ENCODE measurements at places on chromosomes 11 and 22. TPM values are rescaled to one million over a fixed set of nuclear protein-coding genes. Genes with fewer than 3 reads are reported as not detected.
A peak's percentile ranks its signal among the peaks of the same experiment; 100 is the strongest.

- DNase-seq: peak; percentile 36
Observed at GRCh38 chr11:47327025-47327424, 25.5 kb downstream of the MYBPC3 start.

UBQLNL gene
- total RNA-seq: 0.21 TPM

GRCh38 chr11:118522571-118523072 lies 4.7 kb upstream of the TTC36 start:
- no peak for DNase-seq

DNA sequence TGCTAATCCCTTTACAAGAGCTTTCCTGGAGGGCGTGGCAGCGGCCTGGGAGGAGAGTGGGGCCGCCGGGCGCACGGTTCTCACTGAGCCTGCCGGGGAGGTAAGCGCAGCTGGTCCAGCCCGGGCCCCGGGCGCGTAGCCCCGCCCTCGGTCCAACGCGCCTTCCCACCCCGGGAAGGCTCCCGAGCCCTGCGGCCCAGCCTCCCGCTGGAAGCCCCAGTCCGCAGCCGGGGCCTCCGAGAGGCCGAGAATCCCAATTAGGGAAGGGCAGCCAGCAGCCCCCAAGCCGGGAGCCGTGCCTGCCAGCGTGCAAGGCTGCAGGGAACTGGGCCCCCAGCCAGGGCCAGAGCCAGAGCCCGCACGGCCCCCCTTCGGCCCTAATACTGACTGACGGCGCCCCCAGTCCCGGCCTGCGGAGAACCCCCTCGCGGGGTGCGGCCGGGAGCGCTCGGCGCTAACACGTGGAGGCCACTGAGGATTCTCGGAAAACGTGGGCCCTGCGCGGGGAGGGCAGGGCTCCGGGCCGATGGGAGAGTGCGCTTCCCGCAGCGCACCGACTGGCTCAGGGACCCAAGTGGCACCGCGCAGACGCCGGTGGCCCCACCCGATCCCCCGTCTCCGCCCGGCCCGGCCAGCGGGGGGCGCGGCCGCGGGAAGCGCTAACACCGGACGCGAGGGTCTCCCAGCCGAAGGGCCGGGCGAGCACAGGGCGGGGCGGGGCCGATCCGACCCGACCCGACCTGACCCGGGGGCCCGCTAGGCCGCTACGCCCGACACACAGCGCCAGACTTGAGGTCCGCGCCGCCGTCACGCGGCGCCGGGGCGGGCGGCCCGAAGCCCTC lies 5.7 kb downstream of the ZFTA start:
- DNase-seq: peak; percentile 73

GRCh38 chr11:126680131-126680530 lies 320.4 kb downstream of the KIRREL3 start:
- DNase-seq: no peak

- no peak for DNase-seq
Observed at GRCh38 chr22:19597399-19597735, 73.2 kb upstream of the CLDN5 start.

Data from heart left ventricle (tissue), 16 donors.